Foreskin keratinocyte (primary cell): ENCODE measurements at places on chromosomes 6 and 20. TPM values are rescaled to one million over a fixed set of nuclear protein-coding genes. Genes with fewer than 3 reads are reported as not detected.
A peak's percentile ranks its signal among the peaks of the same experiment; 100 is the strongest.

GRCh38 chr6:154425034-154425433 is 68.4 kb upstream of the IPCEF1 start:
- no peak for DNase-seq

- no peak for DNase-seq
Observed at GRCh38 chr20:3804254-3804751, 8.2 kb downstream of the CDC25B start.

Gene ABHD16B
- not detected in 2 replicates for total RNA-seq

Gene PDYN
- not detected in 2 replicates for total RNA-seq

DNA sequence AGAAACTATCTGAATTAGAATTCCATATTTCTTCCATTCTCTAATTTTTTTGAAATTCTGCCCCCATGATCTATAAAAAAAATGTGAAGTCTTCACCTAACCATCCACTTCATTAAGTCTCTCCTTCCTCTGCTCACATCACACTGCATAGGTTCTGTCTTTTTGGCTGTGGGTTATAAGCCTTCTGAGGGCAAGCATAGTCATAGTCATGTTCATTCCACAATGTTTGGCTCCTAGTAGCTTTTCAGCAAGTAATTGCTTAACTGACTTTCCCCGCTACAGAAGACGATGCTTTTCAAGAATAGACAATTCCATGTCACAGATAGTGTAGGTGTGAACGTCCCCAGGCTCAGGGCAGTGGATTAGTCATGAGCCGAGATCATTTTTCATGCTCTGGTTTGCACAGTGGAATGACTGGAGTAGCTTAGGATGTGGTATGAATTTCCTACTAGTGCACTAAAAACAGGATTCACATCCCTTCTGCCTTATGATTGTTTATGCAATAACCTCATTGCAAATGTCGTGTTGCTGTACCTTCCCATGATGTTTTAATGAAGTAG is 29.1 kb downstream of the WRNIP1 start:
- DNase-seq, result peak; percentile 40
